ENCODE measurements at places on chromosomes 13 and 19. TPM values are rescaled to one million over a fixed set of nuclear protein-coding genes. Genes with fewer than 3 reads are reported as not detected.

GRCh38 chr19:27975419-27976005 is 1237.4 kb downstream of the UQCRFS1 start:
- no peak for DNase-seq

- DNase-seq = no peak
Measured at GRCh38 chr13:93875547-93875946, 603.9 kb downstream of the DCT start.

GRCh38 chr13:78334059-78334458 is 269.3 kb downstream of the POU4F1 start:
- DNase-seq = no peak

- DNase-seq = no peak
Measured at GRCh38 chr13:111006506-111007031, 91.7 kb upstream of the ANKRD10 start.

GRCh38 chr19:35395382-35396199 is 24.7 kb downstream of the GPR42 start:
- DNase-seq = peak; percentile 43

- no peak for DNase-seq
Measured at GRCh38 chr13:26538363-26539317, 18.8 kb upstream of the WASF3 start.

DNA sequence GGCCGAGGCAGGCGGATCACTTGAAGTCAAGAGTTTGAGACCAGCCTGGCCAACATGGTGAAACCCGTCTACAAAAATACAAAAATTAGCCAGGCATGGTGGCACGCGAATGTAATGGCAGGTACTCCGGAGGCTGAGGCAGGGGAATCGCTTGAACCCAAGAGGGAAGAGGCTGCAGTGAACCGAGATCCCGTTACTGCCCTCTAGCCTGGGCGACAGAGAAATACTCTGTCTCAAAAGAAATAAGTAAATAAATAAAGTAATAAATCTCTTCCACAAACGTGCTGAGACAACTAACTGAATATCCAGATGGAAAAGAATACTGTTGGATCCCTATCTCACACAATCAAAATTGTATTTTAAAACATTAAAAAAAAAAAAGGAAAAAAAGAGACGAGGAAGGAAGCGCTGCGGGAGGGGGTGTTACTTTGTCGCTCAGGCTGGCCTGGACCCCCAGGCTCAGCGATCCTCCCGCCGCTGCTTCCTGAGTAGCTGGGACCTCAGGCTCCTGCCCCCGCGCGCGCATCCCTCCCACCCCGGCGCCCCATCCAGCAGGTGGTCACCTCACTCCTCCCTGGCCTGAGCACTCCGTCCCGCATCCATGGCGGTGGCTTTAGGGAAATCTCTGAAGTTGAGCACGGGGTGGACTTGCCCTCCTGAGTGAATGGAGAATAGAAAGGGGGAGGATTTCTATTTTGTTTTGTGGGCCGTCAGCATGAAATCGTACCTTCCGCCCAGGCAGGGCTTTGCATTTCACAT is 628 bp upstream of the ZNF813 start:
- DNase-seq = no peak

GRCh38 chr19:10551698-10552301 is 8.1 kb downstream of the ATG4D start:
- DNase-seq = peak; percentile 45

- peak; percentile 36 for DNase-seq
Measured at GRCh38 chr13:80141123-80141849, 199.6 kb downstream of the SPRY2 start.

DNA sequence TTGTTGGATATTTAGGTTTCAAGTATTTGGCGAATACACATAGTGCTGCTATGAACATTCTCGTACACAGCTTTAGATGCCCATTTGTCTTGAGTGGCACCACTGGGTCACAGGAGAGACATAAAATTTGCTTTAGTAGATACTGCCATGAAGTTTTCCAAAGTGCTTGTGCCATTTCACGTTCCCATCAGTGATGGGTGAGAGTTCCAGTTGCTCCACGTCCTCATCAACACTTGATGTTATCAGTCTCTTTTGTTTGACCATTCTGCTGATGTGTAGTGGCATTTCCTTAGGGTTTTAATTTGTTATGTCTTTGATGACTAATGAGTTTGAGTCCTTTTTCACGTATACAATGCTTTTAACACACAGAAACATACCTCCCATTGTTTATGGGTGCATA is 11.0 kb downstream of the ZSWIM9 start:
- no peak for DNase-seq

DNA sequence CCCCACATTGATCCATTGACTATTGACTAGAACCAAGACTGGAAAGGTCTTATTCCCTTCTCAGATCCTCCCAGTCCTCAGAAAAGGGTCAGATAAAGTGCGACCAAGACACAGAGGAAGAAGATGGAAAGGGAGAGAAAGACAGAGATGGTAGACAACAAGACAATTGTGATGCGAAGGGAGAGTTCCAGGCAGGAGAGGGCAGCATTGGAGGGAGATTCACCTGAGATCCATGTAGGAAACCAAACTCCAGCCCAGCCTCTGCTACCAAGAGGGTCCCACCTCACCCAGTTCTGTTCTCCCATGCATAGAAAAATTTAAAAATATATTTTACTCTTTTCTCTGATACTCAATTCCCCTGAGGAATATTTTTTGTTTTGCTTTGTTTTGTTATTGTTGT is 67.3 kb upstream of the TSHZ3 start:
- no peak for DNase-seq

GRCh38 chr13:34555988-34556387 is 386.1 kb upstream of the NBEA start:
- no peak for DNase-seq

DNA sequence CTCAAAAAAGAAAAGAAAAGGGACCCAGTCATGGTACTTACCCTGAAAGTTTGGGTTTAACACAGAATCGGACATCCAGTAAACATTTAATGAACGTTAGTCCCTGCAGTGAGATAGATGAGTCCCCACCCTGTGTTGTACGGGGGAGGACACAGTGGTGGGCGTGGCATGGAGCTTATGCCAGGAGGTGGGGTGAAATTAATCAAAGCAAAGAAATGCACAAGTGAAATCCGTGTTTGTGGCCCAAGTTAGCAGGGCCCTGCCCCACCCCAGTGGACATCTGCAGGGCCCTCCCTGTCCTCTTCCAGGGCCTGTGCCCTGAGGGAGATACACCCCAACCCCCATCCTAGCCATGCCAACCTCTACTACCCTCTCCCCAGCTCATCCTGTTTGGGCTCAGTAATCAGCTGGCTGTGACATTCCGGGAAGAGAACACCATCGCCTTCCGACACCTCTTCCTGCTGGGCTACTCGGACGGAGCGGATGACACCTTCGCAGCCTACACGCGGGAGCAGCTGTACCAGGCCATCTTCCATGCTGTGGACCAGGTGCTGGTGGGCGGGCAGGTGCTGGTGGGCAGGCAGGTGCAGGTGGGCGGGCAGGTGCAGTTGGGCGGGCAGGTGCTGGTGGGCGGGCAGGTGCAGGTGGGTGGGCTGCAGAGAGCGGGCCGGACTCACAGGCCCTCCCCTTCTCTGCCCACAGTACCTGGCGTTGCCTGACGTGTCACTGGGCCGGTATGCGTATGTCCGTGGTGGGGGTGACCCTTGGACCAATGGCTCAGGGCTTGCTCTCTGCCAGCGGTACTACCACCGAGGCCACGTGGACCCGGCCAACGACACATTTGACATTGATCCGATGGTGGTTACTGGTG is 3.9 kb downstream of the MCOLN1 start:
- no peak for DNase-seq

- peak; percentile 35 for DNase-seq
Measured at GRCh38 chr19:12034620-12035019, 859 bp downstream of the ZNF433 start.

The CGB2 gene
- not detected for polyA plus RNA-seq

The FFAR2 gene
- 0.35 TPM for polyA plus RNA-seq

The SLC25A41 gene
- polyA plus RNA-seq = not detected

The GRIK5 gene
- polyA plus RNA-seq = 0.92 TPM

The VSIG10L gene
- not detected for polyA plus RNA-seq

The TNFSF11 gene
- polyA plus RNA-seq = not detected

Measured in stomach (tissue), 19 donors.